AG09319 (cell line): ENCODE measurements at places on chromosomes 7 and 10.
A peak's percentile ranks its signal among the peaks of the same experiment; 100 is the strongest.

DNA sequence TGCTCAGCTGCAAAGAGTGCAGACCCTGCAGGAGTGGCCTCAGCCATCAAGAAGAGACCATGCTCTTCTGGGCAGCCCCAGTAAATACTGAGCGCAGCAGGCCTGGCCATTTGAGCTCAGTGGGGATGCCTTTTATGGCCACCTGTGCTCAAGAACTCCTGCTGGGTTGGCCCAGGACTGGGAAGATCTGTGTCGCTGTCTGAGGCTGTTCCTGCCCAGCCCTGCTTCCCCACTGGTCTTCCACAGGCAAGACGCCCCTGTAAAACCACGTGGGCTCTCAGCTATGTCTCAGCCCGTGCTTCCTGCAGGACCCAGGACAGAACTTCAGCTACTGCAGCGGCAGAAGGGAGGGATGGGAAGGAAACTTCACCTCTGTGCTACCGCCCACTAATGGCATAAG is 10.5 kb upstream of the PPIF start:
- DNase-seq: no peak

DNA sequence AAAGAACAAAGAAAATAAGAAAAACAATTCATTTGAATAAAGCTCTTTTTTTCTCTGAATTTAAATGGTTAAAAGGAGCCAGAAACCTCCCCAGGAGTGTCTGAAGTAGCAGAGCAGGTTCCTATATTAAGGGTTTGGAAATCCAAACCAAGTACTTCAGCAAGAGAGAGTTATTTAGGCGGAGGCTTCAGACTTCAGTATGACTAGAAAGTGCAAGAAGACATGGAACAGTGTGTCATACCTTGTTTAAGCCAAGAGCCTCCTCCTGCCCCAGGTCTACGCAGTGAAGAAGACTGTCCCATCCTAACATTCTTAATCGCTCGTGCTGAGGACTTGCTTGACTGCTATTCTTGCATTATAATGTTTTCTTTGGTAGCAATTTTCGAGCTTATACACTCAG is 51.3 kb downstream of the ODAD2 start:
- no peak for DNase-seq

DNA sequence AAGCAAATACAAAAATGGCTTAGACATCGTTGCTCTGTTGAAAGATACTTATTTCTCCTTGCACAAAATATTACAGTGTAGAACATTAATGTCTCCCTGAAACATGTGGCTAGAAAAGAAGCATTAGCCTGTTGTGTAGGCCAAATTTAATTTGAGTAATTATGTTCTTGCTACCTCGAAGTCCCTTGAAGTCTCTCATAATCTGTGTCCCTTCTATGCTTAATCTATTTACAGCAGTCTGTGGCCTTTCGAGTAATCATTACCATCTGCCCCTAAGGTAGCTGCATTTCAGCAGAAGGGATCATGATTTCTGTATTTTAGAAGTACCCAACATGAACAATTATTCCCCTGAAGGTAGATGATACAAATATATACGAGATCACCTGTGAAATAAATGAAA is 615.2 kb downstream of the GRM8 start:
- no peak for DNase-seq

DNA sequence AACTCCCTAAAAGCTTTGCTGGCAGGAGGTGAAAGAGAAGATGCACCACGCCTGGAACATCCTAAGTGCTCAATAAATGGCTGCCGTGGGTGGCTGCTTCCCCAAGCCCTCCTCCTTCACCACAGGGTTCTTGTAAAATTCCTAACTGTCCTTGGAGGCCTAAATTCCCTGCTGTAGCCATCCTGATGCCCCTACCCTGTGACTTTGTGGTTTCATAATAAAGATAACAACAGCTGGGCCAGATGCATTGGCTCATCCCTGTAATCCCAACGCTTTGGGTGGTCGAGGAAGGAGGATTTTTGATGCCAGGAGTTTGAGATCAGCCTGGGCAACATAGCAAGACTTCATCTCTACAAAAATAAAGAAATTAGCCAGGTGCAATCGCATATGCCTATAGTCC is 341.8 kb downstream of the ANKRD30A start:
- DNase-seq: no peak

- DNase-seq: no peak
Observed at GRCh38 chr7:83613232-83613631, 35.7 kb downstream of the SEMA3E start.

GRCh38 chr10:131053192-131053591 is 258.3 kb downstream of the TCERG1L start:
- no peak for DNase-seq

DNA sequence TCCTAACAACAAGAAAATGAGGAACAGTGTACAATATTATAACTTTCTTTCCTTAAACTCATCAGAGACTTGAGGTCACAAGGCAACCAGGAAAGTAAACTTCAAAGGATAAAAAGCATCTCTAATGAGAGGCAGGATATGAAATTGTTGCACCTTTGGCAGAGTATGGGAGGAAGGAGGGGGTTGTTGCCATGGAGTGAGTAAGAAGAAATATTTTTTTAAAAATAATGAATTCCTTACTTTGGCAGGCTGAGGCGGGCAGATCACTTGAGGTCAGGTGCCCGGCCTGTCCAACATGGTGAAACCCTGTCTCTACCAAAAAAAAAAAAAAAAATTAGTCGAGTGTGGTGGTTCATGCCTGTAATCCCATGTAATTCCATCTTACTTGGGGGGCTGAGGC is 21.1 kb upstream of the CHN2 start:
- no peak for DNase-seq

DNA sequence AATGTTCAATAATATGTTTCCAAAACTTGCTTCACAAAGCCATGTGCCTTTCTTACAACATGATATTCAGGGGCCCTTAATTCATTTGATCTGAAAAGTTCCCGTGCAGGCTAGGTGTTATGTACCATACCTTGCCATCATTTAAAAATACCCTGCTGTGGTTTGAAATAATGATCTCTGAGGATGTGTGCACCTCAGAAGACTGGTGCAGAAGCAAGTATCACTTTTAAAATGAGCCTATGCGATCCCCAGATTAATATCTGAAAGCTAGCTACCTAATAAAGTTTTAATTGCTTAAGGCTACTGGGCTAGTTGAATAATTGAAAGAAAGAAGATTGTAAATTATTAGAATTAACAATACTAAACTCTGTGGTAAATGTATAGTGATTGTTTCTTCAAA is 262.4 kb downstream of the CDK14 start:
- no peak for DNase-seq

DNA sequence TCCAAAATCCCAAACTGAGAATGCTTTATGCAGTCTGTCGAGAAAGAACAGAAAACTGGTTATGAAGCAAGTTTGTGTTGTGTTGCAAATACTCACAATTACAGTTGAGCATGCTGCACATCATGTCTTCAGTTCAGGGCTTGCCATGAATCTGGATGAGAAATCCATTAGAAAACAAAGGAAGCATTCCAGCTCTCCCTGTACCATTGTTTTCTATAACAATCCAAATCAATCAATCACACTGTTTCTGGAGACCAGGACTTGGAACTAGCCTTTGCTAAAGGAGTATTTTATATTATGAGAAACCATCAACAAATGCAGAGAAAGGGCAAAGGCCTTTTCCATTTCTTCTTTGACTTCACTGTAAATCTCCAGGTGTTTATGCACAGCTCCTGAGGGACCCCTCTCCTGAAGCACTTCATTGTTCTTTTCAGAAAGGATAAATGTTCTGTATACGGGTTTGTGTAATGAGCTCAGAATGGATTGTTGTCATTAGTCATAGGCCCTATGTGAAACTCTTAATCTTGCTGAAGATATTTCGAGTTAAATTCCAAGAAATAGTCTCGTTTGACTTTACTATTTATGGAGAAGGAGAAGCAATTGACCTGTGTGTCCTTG is 364.7 kb upstream of the POM121L12 start:
- DNase-seq: no peak

GRCh38 chr7:92808635-92809034 is 27.7 kb downstream of the CDK6 start:
- DNase-seq: no peak

DNA sequence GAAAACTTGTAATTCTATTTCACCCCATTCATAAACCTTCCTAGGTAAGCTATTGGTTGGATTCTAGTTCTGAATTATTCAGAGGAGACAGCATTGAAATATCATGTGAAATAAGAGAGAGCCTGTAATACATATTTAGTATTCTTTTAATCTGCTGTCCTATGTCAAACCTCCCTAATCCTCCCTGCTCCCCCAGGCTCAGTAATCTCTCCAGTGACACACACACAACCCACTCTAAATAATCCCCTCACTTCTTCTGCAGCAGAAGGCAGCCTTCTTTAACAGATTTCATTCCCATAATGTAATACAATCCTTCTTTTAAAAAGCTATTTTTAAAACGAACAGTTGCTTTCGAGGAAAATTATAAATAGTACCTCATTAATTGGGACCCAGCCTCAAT is 639.7 kb upstream of the AUTS2 start:
- DNase-seq: no peak

- peak; percentile 25 for DNase-seq
Observed at GRCh38 chr7:131859147-131859821, 302.9 kb upstream of the PODXL start.

DNA sequence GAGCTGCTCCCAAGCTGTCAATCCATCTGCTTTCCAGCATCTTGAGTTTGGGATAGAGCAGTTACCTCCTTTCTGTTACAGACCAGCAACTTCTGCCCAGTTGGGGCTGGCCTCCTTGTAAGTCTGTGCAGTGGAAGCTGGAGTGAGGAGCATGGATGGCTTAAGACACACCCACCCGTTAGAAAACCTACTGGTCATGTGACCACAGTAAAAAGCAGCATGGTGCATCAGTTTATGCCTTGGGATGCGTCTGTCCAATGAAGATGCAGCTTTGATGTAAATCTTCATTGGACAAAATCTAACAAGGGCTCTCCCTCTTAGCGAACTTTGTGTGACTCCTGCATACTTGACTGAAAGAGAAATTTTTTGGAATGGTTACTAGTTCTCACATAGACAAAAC is 453.5 kb downstream of the TYW1 start:
- DNase-seq: no peak

DNA sequence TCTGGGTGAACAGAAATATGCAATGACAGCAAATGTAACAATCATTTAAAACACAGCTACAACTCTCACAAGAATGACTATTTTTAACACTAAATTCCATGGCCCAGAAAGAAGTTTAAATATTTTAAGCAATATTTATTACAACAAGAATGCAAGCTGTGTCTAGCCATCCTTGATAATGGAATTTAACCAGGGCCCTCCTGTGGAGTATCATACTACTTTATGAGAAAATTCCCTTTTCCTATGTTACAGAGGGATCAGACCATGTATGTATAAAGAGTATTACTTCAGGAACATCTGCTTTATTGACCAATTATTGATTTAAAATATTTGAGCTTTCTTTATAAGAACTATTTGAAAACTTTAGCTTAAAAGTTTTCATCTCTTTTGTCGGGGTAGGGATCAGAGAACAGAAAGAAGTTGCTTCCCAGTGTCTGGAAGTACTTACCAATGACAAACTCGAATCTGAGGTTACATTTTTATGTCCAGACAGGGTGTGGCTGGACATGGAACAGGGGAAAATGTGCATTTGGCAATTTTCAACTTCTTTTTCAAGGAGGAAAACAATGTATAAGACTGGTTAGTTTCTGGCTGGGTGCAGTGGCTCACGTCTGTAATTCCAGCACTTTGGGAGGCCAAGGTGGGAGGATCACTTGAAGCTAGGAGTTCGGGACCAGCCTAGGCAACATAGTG is 48.3 kb upstream of the NRBF2 start:
- DNase-seq: no peak

DNA sequence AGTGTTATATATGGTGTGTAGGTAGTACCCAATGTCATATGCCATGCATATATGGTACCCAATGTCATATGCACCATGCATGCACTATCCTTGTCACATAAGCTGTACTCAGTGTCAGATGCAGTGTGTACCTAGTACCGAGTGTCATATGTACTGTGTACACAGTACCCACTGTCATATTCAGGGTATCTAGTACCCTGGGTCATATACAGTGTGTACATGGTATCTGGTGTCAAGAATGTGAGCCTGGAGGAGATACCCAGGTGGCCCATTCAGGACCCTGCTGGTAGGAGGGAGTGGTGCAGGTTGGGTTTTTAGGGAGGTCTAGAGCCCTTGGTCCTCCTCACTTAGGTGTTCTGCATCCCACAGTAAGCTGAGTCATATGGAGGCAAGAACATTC is 1.8 kb downstream of the ZMYND11 start:
- DNase-seq: no peak

- peak; percentile 82 for DNase-seq
Observed at GRCh38 chr10:49109669-49110340, 5.5 kb downstream of the VSTM4 start.

DNA sequence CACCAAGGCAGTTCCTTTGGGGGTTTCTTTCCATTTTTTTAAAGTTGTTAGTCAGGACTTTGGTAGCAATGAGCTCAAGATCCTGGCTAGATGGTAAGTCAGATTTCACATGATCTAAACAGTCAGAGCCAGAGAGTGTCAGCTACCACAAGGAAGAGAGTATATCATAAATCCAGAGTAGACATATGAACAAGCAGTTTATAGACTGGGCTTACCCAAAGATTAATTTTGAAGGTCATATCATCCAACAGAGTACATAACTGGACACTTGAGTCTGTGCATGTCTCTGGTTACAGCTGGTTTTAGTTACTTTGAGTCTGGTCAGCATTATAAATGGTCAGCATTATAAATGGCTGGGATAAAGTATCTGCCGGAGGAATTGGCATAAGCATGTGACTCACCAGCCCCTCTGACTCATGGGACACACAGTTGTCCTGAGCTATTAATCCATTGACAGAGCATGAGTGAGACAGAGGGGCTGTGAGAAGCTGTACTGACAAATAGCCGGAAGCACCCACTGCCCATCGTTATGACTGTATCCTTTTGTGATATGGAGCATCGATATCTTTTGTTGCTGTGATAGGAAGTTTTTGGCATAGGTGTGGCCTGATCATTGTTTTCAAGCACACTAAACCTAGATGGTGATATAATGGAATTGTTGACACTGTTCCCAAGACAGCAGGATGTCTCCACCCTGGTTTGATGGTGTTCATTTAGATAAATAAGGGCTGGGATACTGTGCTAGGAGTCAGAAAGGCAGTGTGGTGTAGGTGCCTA is 19.3 kb downstream of the PPP1R3C start:
- DNase-seq: peak; percentile 84

DNA sequence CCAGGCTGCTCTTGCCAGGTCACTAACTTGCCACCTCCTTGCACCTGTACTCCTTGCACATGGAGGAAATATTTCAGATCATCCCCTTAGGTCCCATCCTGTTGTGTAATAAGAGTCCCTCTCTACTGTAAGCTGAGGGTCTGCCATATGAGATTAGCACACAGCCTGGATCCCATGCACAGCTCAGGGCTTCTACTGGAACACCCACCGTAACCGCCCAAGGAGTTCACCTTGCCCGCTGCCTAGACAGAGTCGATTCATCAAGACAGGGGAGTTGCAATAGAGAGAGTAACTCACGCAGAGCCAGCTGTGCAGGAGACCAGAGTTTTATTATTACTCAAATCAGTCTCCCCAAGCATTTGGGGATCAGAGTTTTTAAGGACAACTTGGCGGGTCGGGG is 694.4 kb upstream of the C7orf33 start:
- DNase-seq: no peak

DNA sequence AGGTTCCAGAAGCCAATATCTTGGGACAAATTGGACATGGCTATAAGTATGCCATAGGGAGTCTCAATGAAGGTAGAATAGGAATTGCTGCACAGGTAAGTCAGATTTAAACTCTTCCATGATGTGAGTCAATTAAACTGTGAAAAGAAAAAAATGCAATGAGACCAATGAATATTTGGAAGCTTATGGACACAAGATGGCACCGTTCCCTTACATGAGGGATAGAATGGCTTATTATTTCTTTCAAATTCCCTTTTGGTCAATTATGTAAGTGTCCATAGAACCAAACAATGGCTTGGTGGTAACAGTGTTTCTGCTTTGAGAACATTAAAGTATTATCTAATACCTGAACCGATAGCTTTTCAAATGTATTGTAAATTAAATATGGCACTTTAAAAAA is 35.6 kb downstream of the ACADSB start:
- no peak for DNase-seq
